ENCODE measurements at places on chromosomes 7 and 10.

DNA sequence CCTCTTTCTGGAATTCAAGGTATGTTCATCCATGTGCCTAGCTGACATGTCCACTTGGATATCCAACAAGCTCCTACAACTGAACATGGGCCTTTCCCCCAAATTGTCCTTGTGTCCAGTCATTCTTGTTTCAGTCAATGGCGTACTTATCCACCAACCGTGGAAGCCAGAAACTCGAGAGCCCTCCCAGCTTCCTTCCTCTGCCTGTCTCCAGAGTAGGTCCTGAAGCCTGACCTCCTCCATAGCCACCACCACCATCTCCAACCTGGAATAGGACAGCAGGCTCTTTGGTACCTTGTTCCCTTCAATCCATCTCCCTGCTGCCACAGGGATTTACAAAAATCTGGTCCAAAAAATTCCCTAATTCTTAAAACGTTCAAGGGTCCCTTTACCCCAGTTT is 305.1 kb downstream of the RPS24 start:
- no peak for DNase-seq

DNA sequence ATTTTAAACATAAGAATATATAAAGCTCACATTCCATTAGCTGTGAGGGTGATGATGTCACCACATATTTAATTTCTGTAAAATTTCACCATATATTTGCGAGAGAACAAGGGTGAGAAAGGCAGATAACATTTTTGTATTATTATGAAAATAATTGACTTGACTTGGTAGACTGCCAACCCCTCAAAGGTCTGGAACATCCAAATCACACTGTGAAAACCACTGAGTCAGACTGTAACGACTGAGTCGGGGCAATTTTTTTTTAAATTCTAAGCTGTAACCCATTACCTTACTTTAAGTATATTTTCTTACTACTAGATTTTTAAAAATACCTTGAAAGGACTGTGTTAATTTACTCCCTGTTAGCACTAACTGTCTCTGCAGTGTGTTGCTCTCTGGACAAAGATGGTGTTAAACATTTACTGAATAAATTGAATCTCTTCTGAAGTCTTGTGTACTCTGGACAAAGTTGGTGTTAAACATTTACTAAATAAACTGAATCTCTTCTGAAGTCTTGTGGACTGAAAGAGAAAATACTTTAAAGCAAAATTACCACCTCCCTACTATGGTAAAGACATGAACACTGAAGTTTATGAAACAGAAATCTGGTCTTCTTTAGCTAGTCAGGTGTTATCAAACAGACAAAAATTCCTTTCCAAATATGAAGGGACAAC is 14.1 kb downstream of the PDZD8 start:
- no peak for DNase-seq

DNA sequence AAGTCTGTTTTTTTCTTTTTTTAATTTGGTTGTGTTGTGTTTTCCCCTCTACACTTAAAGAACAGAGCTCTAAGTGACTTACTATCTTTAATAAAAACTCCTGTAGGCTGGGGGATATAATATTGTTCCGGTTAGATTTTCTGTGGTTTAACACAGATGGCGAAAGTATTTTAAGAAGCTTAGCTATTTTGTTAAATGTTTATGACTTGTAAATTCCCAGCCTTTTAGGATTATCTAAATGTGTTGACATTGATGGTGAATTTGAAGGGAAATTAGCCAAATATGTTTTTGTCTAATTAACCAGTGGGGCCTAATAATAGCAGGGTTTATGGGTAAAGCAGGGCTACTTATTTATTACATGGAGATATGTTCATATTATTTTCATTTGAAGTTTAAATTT is 538.5 kb downstream of the INHBA start:
- no peak for DNase-seq

DNA sequence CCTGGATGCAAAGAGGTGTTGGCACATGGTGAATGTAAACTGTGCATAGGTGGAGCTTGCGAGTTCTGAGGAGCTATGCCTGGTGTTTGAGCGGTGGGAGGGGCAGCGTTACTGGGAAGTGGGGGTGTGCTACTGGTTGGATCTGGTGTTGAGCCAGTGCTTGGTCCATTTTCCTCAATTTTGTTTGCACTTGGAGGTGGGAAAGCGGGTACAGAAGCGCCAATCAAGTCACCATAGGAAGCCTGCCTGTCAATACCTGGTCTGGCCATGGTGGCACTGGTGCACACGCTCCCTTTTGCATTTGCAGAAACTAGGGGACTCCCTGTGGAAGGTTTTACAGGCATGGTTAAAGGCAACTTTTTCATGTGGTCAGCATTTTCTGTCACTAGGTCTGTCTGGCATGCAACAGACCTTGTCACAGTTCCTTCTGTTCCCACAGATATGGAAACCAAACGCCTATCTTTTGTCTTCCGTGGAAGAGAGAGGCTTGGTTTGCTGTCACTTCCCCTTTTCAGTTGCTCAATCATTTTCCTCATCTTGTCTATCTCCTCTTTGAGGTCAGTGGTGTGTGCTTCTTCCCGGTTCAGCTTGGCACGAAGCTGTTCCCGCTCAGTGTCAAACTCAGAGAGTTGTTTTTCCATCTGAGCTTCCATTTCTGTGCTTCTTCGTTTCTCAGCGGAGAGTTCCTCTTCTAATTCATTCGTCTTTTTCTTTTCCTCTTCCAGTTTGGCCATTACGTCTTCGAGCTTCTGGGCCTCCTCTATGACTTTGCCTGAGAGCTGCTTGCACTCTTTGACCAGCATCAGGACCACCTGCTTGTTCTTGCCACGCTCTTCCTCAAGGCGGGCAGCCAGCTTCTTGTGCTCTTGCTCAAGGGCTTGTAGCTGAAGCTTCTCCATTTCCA is 81.1 kb downstream of the CTTNBP2 start:
- no peak for DNase-seq

DNA sequence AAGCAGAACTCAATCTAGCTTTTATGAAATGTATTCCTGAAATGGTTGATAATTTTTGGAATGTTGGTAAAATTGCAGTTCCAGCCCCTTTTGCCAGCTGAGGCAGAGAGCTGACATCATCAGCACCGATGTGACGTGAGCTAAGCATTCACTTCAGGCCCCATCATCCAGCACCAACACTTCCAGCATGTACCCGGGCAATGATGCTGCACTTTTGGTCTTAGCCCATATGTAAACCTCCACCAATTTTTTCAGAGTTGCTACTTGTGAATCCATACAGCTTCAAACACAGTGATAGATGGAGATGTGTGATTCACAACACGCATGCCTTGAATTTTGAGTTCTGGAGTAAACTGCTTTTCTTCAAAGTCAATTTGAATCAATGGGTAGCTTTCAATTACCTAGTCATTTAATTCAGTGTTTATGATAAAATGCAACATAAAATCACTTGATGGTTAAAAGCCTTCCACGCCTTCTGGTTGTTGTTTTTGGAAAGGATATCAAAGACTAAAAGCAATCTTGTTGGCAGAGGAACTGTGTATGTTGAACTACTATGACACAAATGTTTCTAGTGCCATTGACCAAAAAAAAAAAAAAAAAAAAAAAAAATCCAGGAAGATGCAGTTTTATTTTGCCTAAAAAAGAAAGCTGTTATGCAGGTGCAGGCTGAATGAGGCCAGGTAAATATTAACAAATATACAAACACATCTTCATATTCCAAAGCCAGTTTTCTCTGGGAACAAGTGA is 73.9 kb downstream of the NRP1 start:
- DNase-seq, result no peak
